ENCODE measurements at places on chromosomes 3 and 15. TPM values are rescaled to one million over a fixed set of nuclear protein-coding genes. Genes with fewer than 3 reads are reported as not detected.

GOLGB1 gene
- total RNA-seq, result 41.1 TPM

MORC1 gene
- total RNA-seq, result not detected

PP2D1 gene
- not detected for total RNA-seq

MESP1 gene
- total RNA-seq, result 1.2 TPM

ABCC5 gene
- total RNA-seq, result 9.8 TPM

PLSCR2 gene
- not detected for total RNA-seq

RPL14 gene
- 727 TPM for total RNA-seq

ACSBG1 gene
- not detected for total RNA-seq

IL16 gene
- 6.4 TPM for total RNA-seq

CLDN11 gene
- 96.8 TPM for total RNA-seq

CCR2 gene
- total RNA-seq, result not detected

SLC24A5 gene
- total RNA-seq, result not detected

RPLP1 gene
- 506 TPM for total RNA-seq

GP9 gene
- total RNA-seq, result not detected

GUCA1C gene
- not detected for total RNA-seq

GOLGA8T gene
- total RNA-seq, result not detected

CFAP161 gene
- total RNA-seq, result not detected

LMAN1L gene
- not detected for total RNA-seq

FANCD2OS gene
- not detected for total RNA-seq

CCDC191 gene
- total RNA-seq, result 1.4 TPM

MGLL gene
- 9.4 TPM for total RNA-seq

DUOXA2 gene
- total RNA-seq, result not detected

KBTBD13 gene
- not detected for total RNA-seq

CILP gene
- 6.7 TPM for total RNA-seq

AGBL1 gene
- not detected for total RNA-seq

SLC51A gene
- not detected for total RNA-seq

GOLGA6L26 gene
- not detected for total RNA-seq

CCDC33 gene
- total RNA-seq, result not detected

EFHB gene
- 4.4 TPM for total RNA-seq

GTF2A2 gene
- 37.6 TPM for total RNA-seq

XCR1 gene
- total RNA-seq, result not detected

CD200 gene
- total RNA-seq, result 8.7 TPM

AHSG gene
- total RNA-seq, result not detected

COL8A1 gene
- 83.3 TPM for total RNA-seq

SLC27A2 gene
- 0.06 TPM for total RNA-seq

FSIP1 gene
- total RNA-seq, result 0.25 TPM

IDH2 gene
- 24.0 TPM for total RNA-seq

INSYN1 gene
- 5.6 TPM for total RNA-seq

CAND2 gene
- total RNA-seq, result 0.44 TPM

AGTR1 gene
- total RNA-seq, result 20.5 TPM

RHOV gene
- total RNA-seq, result not detected

CHRM5 gene
- 0.06 TPM for total RNA-seq

FOXB1 gene
- not detected for total RNA-seq

SPATA12 gene
- total RNA-seq, result not detected

SOX2 gene
- not detected for total RNA-seq

GABRB3 gene
- 0.44 TPM for total RNA-seq

DLEC1 gene
- total RNA-seq, result 0.05 TPM

SLC38A3 gene
- not detected for total RNA-seq

XXYLT1 gene
- total RNA-seq, result 19.5 TPM

CD96 gene
- total RNA-seq, result not detected

GAP43 gene
- 4.9 TPM for total RNA-seq

CIB2 gene
- 4.9 TPM for total RNA-seq

SLC28A1 gene
- not detected for total RNA-seq

RBSN gene
- total RNA-seq, result 16.8 TPM

KLHL40 gene
- total RNA-seq, result not detected

USP13 gene
- total RNA-seq, result 7.6 TPM

PDHB gene
- 84.5 TPM for total RNA-seq

Data from cardiac ventricle fibroblast (primary cell).